Retinal pigment epithelial cell (primary cell): ENCODE measurements at places on chromosomes 4 and X.

DNA sequence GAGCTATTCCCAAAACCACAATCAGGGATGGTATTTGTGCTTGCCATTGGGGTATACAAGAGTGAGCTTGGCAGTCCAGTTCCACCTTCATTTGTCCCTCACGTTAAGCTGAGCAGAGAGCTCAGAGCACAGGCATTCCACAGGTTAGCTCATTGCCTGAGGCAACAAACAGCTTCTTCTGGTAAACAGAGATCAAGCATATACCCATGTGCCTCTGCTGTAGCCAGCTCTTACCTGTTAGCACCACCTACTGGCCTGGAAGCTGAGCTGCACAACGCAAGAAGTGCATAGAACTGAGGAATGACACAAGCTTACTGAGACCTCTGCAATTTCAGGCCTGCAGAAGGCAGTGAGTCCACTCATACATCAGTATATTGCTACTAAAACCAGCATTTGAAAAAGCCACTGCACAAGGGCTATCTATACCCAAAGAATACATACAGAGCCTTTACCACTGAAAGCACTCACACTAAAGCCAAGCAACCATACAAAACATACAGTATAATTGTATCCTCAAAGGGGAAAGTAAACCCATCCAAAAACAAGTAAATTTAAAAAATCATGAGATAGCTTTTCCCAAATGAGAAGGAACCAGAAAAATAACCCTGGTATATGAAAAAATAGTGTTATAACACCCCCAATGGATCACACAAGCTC is 258.3 kb upstream of the GABRA2 start:
- DNase-seq = peak; percentile 36

GRCh38 chr4:83388313-83388676 is 53.6 kb upstream of the HPSE start:
- DNase-seq = no peak

DNA sequence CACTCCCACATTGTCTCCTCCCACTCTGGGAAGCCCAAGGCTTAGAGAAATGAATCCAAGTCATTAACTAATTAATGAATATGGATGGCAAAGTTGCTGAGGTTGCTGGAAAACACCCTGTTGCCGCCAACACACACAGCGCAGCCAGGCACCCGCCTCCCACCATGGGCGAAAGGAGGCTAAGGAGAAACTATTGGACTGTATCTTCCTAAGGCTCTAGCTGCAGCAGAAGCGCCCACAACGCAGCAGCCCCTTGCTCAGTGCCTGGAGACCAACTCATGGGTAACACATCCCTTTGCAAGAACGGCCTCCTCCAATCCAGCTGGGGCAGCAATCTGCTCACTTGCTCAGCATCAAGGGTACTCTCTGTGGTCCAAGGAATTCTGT is 34.2 kb downstream of the TSC22D3 start:
- no peak for DNase-seq

DNA sequence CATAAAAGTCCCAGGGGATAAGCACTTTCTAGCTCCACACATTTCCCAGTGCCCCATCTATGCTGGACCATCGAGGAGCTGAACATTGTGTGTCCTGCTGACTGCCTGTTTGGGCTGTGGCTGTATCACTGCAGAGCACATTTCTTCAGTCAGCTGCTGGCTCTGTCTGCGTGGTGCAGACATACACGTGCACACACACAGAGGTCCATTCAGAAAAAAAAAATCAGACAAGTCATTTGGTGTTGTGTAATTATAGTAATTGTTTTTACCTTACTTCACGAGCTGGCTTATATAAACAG is 1.1 kb upstream of the PDLIM3 start:
- DNase-seq = no peak

DNA sequence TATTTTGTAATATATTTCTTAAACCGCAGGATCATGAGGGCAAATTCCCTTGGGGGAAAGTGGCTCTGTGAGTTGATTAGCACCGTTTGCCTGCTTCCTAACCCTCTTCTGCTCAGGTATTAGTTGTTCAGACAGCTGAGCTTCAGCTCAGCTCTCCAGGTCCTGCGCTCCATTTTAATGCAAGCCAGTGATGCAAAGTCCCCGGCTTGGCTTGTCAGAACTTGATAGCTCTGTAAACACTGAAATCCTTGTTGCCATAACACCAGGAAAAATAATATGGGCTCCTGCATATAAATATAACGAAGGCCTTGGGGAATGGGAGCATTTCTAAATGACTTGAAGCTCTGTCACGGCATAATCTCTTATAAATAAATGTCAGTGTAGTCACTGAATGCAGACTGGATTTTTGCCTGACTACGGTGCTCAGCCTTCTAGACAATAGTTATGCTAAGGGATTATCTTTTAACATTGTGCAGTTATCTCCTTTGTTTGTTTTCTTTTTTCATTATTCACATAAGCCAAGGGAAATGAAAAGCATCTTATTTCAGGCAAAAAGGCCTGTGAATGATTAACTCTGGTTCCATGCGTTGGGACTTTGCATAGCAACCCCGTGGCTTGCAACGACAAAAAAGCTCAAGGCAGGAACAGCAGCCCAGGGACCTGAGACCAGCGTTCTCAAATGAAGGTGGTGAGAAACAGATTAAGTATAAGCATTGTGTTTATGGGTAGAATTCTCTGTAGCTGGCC is 253.2 kb downstream of the SPRY1 start:
- peak; percentile 84 for DNase-seq
